ENCODE measurements at places on chromosomes 5 and 9. TPM values are rescaled to one million over a fixed set of nuclear protein-coding genes. Genes with fewer than 3 reads are reported as not detected.

DNA sequence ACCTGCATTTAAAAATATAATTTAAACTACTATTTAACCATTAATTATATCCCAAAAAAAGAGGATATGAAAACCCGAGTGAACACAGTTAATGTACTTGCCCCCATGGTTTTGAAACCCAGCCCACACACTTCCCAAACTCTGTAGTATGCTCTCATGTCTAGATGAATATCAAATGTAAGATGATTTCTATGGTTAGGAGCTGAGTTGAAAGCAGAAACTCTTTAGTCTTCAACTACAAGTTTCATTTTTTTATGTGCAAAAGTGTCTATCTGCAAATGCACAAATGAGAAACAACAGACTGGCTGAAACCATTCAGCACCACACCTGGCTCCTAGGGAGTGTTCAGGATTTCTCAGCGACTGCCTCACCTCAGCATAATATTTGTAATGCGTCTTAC, 183.3 kb downstream of the SEMA5A start:
- DNase-seq: no peak

- DNase-seq: no peak
Measured at GRCh38 chr9:4317681-4318080, 17.8 kb upstream of the GLIS3 start.

DNA sequence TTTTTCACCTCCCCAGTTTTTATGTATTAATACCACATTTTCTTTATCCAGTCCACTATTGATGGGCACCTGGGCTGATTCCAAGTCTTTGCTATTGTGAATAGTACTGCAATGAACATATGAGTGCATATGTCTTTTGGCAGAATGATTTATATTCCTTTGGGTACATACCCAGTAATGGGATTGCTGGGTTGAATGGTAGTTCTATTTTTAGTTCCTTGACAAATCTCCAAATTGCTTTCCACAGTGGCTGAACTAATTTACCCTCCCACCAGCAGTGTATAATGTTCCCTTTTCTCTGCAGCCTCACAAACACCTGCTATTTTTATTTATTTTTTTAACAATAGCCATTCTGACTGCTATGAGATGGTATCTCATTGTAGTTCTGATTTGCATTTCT, 340.2 kb downstream of the ADAMTS6 start:
- no peak for DNase-seq

DNA sequence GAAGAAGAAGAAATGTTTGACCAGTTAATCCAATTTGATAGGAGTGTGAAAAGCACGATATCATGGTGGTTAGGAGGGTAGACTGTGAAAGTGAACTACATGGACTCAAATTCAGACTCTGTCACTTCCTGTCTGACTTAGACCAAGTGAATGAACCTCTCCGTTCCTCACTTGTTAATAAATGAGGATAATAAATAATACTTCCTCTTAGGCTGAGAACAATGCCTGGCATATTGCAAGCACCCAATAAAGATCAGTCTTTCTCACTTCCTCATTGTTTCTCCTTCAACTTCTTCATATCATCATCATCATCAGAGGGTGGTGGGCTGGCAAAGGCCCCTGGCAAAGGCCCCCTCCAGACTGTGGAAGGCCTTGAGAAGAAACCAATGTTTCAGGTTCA, 148.7 kb downstream of the CDK5RAP2 start:
- DNase-seq: no peak

ANKRD31 gene
- total RNA-seq: 0.55 TPM
